Non-pigmented ciliary epithelial cell (primary cell): ENCODE measurements at places on chromosomes 16 and 17.

DNA sequence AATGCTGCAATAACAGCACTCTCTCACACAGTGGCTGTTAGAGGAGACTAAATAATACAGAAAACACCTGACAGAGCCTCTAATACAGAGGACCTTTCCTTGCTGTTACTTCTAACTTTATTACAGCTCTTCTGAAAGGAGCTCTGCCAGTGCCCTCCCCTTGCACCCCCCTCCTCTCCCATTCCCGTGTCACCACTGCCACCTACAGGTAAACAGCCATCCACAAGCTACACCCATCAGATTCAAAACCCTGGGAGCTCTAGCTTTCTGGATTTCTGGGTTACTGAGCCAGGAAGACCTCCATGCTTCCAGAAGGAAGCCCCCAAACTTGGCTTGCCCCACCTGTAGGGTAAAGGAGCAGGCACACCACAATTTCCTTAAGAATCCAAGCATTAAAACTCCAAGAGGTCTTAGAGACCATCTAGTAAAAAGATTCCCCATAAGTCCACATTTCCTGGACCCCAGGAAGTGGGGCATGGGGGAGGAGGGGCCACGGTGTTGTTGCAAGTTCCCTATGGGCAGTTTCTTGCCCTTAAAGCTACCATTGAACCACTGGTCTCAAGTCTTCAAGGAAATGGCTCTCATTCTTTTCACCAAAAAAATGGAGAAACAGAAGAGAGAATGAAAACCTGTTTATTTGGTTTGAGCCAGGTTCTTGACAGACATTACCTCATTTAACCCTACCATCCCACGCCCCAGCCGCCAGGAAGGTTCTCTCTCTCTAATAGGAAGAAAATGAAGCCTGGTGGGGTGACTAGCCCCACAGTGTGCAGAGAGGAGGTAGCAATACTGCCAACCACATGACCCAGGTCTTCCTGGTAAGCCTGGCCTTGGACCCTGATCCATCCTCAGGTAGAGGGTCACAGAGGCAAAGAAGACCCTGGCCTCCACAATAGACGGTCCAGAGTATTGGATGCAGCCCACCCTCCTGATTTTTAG is 52.8 kb downstream of the TOM1L2 start:
- no peak for DNase-seq

GRCh38 chr17:15651583-15652110 is 32.1 kb upstream of the FBXW10B start:
- peak; percentile 96 for DNase-seq

DNA sequence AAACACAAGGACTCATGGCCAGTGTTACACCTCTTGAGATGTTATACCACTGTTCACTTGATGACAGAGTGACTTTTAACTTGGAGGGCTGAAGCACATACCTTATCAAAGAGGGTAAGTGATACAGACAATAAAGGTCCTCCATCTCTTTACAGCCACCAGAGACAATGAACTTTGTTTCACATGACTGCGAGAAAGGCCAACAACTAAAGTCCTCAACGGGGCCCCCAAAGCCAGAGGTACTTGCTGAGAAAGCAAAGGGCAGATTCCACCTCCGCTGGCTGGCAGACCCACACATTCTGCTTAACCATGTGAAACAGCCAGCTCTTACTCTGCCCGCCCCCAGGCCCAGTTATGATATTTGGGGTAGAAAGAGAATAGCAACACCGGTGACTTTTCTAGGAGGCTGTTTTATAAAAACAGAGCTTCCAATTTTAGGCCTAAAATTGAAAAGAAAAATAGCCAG is 21.4 kb downstream of the DCUN1D3 start:
- DNase-seq = no peak

DNA sequence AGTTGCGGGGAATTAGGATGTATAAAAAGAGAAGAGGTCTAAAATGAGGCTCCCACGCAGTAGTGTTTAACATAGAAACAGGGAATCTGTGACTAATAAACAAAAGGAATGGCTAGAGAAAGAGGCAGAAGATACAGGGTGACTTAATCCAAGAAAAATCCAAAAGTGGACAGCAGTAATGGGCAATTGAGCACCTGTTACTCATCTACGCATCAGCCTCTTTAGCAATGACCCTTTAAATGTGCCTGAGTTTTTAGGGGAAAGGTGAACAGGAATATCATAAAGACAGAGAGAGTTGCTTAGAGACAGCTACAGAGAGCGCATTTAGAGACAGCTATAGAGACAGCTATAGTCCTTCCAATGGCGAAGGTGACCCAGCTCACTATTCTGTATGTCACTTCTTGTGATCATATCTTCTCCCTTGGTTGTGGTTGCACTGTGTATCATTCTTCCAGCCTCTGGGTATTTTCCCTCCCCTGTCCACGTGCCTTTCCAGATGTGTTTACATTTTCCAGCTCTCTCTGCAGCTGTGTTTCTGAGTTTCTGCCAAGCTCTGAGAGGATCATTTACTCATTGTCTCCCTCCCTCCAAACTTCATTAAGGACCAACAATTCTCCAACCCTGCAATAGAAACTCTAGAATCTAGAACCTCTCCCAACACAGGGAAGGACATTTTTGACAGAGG is 61.5 kb downstream of the MYOCD start:
- no peak for DNase-seq

DNA sequence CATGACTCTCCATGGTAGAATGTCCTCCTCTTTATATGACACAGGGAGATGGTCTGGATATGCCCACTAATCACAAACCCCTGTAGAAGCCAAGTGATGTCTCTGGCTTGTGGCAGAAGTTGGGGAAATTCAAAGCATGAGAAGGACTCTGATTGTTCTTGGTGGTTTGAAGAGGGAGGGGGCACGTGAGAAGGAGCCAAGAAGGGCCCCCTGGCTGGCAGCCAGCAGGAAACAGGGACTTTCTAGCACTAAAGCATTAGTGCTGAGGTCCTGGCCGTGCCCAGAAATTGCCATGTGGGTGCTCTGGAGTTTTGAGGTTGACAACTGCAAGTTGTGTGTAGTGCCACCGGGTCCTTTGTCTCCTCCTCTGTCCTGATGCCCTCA is 199.9 kb downstream of the LGALS9B start:
- DNase-seq = no peak

GRCh38 chr16:86051368-86052114 is 152.6 kb downstream of the IRF8 start:
- DNase-seq = no peak

DNA sequence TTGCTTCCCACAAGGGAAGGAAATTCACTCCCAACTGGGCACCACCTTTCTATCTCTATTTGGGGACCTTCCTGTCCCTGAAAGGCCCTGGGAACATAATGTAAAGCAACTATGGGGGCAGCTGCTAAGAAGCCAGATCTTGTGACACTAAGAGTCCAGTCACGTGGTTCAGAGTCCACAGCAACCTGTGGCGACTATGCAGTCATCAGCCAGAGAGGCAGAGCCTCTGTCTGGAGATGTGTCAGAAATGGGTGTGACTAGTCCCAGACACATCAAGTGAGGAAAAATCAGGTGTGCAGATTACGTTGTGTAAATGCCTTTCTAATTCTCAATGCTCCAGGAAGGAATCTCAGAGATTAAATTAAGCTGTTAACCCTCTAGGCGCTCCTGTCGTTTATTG is 26.6 kb upstream of the SKAP1 start:
- no peak for DNase-seq

- no peak for DNase-seq
Measured at GRCh38 chr17:55648086-55648485, 74.6 kb downstream of the TMEM100 start.

- no peak for DNase-seq
Measured at GRCh38 chr17:8138374-8138671, 13.9 kb downstream of the PER1 start.

GRCh38 chr17:2042390-2042847 is 597 bp downstream of the OVCA2 start:
- DNase-seq = no peak

DNA sequence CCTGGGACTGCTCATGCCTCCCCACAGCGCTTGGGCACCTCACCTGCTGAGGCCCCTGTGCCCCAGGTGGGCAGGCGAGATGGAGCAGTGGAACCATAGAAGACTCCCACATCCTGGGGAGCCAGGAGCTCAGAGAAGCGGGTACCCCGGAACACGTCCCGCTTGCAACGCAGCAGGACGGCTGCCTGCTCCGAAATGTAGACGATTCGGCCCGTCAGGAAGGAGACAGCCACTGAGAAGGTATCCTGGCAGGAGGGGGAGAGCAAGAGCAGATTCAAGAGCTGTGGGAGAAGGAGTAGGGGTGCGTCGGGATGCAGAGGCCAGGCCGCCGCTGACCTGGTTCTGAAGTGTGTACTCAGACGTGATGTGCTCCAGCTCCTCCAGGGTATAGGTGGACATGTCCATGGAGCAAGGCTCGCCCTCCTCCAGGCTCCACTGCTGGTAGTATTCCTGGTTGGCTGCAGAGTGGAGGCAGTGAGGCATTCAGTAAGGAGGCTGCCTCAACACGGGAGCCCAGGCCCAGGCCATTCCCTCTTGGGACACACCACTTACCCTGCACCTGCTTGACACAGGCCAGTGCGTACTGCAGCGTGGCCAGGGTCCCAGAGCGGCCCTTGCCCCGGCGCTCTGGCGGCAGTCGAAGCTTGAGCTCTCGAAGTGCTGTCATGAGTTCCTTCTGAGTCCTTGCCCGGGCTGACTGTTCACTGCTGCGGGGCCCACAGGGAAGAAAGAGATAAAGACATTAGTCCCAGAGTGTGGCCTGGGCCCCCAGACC is 2.6 kb downstream of the PER1 start:
- DNase-seq = no peak

DNA sequence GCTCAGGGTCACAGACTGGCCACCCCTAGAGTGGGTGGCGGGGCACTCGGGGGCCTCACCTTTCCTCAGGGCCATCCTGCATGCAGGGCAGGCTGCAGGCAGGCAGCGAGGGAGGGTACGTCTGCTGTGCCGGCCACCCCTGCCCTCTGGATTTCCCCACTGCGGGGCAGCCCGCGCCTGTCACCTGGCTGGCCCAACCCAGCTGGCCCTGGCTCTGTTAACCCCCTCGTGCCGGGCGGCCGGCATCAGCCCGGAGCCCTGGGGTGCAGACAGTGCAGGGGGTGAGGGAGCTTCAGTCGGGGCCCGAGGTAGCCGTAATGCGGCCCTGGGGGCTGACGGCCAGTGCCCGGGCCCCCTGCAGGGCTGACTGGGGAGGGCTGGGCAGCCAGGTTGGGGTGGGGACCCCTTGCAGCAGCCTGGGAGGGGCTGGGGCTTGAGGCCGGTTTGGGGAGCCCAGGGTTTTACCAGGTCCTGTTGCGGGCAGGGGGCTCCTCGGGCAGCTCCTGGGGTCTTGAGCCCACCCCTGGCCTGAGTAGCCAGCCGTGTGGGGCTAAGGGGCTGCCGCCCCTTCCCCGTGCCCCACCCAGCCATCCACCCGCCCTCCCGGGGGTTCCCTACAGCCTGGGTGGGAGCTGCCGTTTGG is at the start of gene IGFALS:
TSS of gene IGFALS (minus strand) at position 128 of the 643 bp plus-strand sequence. CDS start at position 75, 53 bp downstream.
- no peak for DNase-seq

DNA sequence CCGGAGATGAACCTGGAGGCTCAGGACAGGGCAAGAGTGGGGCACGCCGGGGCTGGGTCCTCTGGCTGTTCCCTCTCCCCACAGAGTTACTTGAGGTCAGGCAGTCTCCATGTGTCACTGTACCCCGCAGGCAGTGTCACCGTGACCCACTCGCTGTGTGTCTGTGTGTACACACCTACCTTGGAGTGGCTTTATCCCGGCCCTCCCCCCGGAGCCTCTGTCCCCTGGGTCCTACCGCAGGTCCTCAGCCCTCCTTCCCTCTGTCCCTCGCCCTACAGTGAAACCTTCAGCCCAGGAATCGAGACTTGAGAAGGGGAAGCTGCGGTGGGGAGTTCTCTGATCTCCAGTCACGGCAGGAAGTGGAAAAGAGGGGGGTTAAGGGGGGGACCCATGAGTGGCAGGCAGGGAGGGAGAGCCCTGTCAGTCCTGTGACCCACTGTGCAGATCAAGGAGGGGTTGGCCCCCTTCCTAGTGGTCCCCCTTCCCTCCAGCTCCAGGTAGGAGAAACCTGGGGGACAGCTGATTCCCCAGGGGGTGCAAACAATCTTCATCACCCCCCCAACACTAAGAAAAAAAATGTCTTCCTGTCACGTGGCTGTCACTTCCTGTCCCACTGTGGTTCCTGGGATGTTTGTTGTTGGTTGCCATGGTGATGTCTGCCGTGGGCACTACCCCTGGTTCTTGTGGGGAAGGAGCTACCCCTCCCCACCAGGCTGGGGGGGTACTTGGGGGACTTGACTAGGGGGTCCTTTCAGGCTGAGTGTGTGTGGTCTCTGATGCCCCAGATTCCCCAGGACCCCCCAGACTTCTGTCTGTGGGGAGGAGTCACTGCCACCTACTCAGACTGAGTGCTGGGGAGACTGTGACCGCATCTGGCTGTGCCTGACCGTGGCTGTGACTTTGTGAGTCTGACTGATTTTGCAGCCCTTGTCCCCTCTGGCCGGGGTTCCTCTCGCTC is 13.7 kb downstream of the RARA start:
- no peak for DNase-seq

GRCh38 chr17:2174014-2174413 is 119.1 kb downstream of the HIC1 start:
- no peak for DNase-seq

DNA sequence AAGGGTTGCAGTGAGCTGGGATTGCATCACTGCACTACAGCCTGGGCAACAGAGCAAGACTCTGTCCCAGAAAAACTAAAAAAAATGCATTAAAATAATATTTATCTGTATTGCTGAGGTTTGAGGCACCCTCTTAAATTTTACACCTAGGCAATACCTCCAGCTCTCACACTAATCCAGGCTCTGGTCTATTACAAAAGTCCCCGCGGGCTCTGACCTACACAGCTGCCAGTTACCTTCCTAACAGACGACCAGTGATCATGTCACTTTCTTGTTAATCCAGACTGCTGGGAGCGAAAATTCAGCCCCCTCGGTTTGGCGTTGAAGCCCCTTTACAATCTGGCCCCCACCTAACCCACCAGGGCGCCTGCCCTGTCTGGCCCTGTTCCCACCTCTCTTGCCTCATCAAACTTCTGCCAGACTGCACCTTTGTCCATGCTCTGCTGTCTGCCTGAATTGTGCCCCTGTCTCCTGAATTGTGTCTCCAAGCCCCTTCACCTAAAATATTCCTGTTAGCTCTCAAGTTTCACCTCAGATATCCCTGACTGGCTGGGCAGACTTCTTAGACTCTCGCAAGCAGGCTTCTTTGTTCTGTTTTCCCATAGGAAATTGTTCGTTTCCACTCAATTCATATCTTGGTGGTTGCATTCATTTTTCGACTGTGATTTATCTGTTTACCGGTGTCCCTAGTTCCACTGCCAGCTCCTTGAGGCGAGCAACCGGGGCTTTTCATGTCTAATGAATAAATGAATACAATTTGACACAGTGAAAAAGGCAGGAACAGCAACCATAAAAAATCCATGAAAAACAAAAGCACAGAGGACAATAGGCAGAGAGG is 65.9 kb downstream of the PITPNC1 start:
- DNase-seq = no peak

GRCh38 chr16:324201-324450 is 28.4 kb downstream of the AXIN1 start:
- no peak for DNase-seq

GRCh38 chr16:2852003-2852730 is 5.8 kb downstream of the PRSS22 start:
- no peak for DNase-seq
